ENCODE measurements at places on chromosomes 11 and 22. TPM values are rescaled to one million over a fixed set of nuclear protein-coding genes. Genes with fewer than 3 reads are reported as not detected.

The TBC1D22A gene
- total RNA-seq, result 15.9 TPM

The SLC22A25 gene
- total RNA-seq, result not detected

The MMP20 gene
- total RNA-seq, result not detected

The TMPRSS13 gene
- total RNA-seq, result not detected

The GRIK4 gene
- under 0.01 TPM for total RNA-seq

The IRAG1 gene
- 8.6 TPM for total RNA-seq

The MOGAT2 gene
- not detected for total RNA-seq

The HEPACAM gene
- total RNA-seq, result not detected
